MG63 (cell line): ENCODE measurements at places on chromosomes 12 and 14. TPM values are rescaled to one million over a fixed set of nuclear protein-coding genes. Genes with fewer than 3 reads are reported as not detected.

SAMD15 gene
- total RNA-seq: 0.30 TPM in 1 of 2 replicates, not detected in the other

LRP1 gene
- 29.1 and 39.0 TPM in 2 replicates for total RNA-seq

MFAP5 gene
- total RNA-seq: 39.0 and 54.5 TPM in 2 replicates

SRSF9 gene
- total RNA-seq: 332 and 366 TPM in 2 replicates

ATF7 gene
- 5.7 and 12.4 TPM in 2 replicates for total RNA-seq

DNA sequence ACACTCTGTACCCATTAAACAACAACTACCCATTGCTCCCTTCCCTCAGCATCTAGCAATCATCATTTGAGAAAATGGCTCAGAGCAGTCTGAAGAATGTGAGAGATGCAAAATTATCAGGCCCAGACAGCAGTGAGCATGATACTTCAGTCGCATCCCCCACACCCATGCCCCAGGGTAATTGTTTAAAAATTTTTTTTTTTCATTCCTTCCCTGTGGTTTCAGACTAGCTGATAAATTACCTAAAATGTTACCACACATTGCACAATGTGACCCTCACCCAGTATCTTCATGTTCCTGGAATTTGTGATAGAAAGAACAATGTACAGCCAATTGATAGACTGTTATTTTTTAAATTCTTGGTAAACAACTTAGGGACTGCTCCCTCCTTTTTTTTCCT lies 11.3 kb upstream of the USP15 start:
- DNase-seq: no peak

- no peak for DNase-seq
These were observed 8.5 kb upstream of the NUMB start for GRCh38 chr14:73466861-73467260.

- no peak for DNase-seq
These were observed 98.0 kb downstream of the GCH1 start for GRCh38 chr14:54804538-54805041.

- no peak for DNase-seq
These were observed 91.9 kb downstream of the TMEM30B start for GRCh38 chr14:61188978-61189808.

GRCh38 chr12:132085291-132085635 lies 58.9 kb downstream of the DDX51 start:
- peak; percentile 25 for DNase-seq

GRCh38 chr14:79598339-79598738 lies 613.0 kb downstream of the DIO2 start:
- DNase-seq: no peak

- DNase-seq: no peak
These were observed 17.4 kb upstream of the PTGR2 start for GRCh38 chr14:73834261-73834625.

GRCh38 chr12:53995002-53995377 lies 5.0 kb upstream of the HOXC9 start:
- no peak for DNase-seq
